ENCODE measurements at places on chromosomes 3 and 15. TPM values are rescaled to one million over a fixed set of nuclear protein-coding genes. Genes with fewer than 3 reads are reported as not detected.

The NME9 gene
- total RNA-seq = not detected

The MST1R gene
- total RNA-seq = 8.3 TPM

The VILL gene
- 0.32 TPM for total RNA-seq

The ZNF774 gene
- 1.5 TPM for total RNA-seq

The MME gene
- not detected for total RNA-seq

The CLDN16 gene
- not detected for total RNA-seq

The SLC4A7 gene
- 16.1 TPM for total RNA-seq

The PIERCE2 gene
- 4.2 TPM for total RNA-seq

The FANCD2OS gene
- total RNA-seq = not detected

The CCR4 gene
- total RNA-seq = 0.04 TPM

The GUCA1C gene
- total RNA-seq = not detected

The ZNF620 gene
- 1.6 TPM for total RNA-seq

The POLG gene
- total RNA-seq = 59.8 TPM

The PPP2R3A gene
- total RNA-seq = 2.3 TPM

The SERINC4 gene
- total RNA-seq = not detected

The SEMA3B gene
- total RNA-seq = 8.8 TPM

The SUSD5 gene
- 4.0 TPM for total RNA-seq

The IL12A gene
- 1.1 TPM for total RNA-seq

The FSIP1 gene
- total RNA-seq = 0.70 TPM

The C2CD4A gene
- 0.17 TPM for total RNA-seq

The SLC22A13 gene
- not detected for total RNA-seq

The ADAMTSL3 gene
- total RNA-seq = 0.19 TPM

The GNAT1 gene
- not detected for total RNA-seq

The PRR23C gene
- total RNA-seq = not detected

The PCCB gene
- 29.9 TPM for total RNA-seq

The FAH gene
- total RNA-seq = 33.3 TPM

The FMN1 gene
- 0.38 TPM for total RNA-seq

The GPR171 gene
- total RNA-seq = not detected

The ROBO2 gene
- not detected for total RNA-seq

The CLDN18 gene
- total RNA-seq = not detected

All from A549 treated with Mapracorat at 1 μM for 4 hours (cell line).